ENCODE measurements at places on chromosomes 2 and 18.
A peak's percentile ranks its signal among the peaks of the same experiment; 100 is the strongest.

GRCh38 chr18:32326450-32327308 is 136.8 kb downstream of the MEP1B start:
- DNase-seq, result no peak

DNA sequence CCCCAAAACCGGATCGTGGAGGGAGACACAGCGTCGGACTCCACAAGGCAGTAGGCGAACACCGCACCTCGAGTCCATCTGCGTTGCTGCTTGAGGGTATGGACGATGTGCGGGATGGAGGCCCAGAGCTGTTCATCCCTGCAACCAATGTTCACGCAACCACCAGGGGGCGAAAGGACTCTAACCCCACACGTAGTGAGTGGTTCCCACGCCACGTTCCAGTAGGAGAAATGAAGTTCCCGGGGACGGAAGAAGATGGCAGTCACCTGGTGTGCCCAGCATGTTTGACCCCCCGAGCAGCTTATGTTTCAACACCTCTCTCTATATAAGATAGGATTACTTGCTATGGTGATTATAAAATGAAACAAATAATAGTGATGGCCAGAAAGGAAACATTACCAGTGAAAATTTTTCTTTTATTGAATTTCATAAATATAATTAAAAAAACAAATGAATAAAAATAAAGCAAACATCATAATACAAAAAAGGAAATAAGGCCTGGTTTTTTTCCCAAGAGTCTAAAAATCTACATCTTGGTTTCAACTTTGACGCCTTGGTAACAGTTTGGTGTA is 184.3 kb downstream of the SH3BP4 start:
- peak; percentile 71 for DNase-seq

DNA sequence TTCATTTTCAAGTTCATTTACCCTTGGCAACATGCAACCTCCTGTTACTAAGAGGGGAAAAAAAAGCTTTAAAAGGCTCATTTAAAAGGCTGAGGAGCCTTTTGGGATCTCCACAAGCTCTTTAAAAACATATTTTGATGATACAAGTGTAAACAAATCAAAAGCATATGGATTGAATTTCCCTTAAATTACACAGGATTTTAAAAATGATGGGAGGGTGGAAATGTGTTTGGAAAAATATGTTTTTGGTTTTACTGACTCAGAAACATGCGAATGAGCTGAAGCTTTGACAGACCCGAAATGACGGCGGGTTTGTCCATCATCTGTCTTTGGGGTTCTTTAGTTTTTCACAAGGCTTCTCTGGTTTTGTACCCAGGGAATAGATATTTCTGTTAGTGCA is 180.6 kb upstream of the CCDC68 start:
- DNase-seq, result no peak

DNA sequence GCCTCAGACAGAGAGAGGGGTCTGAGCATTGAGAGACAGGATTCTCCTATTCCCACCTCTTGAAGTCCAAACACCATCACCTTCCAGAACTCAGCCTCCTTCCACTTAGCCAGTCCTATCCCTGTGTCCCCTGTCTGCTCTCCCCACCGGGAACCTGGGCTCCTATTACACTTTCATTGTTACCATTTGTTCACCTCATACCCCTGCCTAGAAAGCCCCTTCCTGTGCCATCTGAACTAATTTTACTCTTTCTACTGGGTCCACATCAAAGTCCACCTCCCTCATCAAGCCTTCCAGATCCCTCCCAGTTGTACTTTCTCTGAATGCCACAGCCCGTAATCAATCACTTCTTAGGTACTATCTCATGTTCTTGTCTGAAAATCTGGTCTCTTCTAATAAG is 220.6 kb downstream of the ZBTB7C start:
- no peak for DNase-seq

DNA sequence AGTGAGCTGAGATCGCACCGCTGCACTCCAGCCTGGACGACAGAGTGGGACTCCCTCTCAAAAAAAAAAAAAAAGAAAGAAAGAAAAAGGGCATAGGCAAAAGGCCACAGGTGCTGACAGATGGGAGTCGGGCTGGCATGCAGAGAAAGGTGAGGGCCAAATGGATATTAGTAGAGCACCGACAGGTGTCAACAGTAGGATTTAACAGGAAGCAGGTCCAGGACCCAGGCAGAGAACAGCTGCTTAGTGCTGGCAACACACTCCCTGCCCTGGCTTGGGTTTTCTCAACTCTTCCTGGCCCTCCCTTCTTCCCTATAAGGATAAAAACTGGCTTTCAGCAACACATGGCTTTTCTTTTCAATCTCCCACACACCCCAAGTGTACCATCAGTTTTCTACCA is 84.9 kb downstream of the MRO start:
- no peak for DNase-seq

DNA sequence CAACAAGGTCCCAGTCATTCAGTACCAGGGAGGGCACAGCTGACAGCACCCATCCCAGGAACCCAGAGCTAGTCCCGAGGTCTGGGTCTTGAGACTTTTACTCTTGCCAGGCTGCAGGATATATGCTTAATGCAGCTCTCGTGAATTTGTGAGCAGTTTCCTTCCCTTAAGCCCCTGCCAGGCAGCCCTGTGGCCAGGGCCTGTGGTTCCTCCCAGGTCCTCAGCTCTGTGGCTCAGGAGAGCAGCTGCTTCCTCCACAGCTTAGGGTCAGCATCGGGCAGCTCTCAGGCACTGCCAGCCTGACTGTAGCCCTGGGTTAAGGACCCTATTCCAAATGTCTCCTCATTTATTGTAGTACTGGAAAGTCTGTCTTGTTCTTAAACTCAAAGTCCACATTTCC is 1384.8 kb downstream of the RPIA start:
- DNase-seq, result no peak

GRCh38 chr18:44997174-44997573 is 316.5 kb downstream of the SETBP1 start:
- no peak for DNase-seq

- no peak for DNase-seq
Observed at GRCh38 chr18:33873112-33873511, 295.1 kb downstream of the ASXL3 start.

- no peak for DNase-seq
Observed at GRCh38 chr2:67651565-67651964, 254.4 kb downstream of the ETAA1 start.

- peak; percentile 63 for DNase-seq
Observed at GRCh38 chr2:184599054-184599871, 934 bp downstream of the ZNF804A start.

DNA sequence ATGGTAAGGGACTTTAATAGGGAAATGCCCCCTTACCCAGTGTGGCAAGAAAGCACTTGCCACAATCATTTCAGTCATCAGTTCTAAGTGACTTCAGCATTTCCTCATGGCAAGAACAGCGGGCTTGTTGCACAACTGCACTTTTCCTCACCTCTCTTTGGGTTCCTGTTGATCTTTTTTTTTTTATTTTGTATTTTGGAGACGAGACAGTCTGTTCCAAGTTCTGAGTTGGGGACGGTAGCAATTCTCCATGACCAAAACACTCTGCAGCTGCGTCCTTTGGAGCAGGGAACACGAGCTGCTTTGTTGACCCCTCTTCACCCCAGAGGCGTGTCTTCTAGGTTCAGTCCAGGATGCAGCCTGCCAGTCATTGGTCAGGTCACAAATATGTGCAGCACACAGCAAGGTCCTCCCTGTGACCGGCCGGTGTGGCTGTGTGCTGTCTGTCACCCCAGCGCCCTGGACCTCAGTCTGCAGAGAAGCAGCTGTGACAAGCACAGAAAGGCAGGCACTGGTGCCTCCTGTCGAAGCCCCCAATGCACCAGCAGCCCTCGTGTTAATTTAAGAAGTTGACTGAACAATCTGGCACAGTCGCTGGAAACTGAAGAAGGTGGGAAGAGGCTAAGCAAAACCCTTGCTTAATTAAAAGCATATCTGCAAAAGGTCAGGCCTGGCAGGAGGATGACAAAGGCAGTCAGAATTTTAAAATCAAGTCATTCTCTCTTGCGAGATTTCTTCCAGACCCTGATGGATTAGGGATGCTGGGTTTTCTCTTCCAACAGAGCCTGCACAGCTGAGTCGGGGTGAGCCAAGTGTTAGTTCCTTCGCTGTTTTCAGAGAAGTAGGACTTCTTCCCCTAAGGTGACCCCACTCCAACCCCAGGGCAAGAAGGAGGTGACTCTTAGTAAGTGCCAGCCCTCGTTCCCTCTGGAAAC is 96.7 kb upstream of the COPS8 start:
- DNase-seq, result peak; percentile 57

DNA sequence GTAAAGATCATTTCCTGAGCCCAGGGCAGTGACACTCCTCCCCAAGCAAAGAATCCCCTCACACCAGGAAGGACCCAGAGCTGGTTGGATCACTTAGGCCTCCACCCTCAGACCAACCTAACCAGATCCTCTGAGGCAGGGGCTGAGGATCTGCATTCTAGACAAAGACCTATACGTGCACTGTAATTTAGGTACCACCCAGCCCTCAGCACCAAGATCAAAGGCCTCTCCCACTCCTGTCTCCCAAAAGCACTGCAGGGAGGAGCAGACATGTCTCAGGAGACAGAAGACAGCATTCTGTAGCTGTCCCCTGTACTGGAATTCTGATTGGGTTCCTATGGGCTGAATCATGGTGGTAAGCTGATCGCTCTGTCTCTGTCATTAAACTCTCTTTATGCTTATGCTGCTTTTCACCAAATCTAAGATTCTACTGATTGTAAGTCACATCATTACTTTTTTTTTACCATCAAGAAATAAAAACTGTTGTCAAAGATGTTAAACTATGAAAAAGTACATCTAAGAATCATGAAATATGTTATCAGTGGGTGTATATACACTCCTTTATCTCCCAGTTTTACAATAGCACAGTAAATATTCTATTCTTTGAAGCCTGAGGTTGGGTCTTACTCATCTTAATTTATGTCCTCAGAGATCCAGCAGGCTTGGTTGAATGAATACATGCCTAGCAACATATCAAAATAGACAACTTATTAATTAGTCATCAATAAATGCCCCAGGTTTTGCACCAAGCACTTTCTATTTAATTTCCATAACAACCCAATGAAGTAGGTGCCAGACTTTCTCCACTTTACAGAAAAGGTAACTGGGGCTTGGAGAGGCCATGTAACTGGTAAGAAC is 28.3 kb downstream of the MCFD2 start:
- DNase-seq, result no peak

DNA sequence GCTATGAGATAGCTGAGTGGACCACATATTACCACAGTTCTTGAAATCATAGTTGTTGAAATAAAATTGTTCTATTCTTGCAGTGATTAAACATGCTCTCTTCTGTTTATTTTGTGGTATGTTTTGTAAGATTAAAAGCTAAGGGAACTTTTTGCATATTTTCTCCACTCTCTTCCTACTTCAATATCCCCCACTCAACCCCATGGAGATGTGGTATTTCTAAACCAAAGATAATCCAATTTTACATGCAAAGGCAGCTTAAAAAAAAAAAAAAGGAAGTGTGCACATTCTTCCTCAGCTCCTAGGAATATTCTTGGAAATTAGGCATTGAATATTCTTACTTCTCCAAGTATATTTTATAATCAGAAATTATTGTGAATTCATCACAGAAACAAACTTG is 15.0 kb upstream of the PAX3 start:
- DNase-seq, result no peak

DNA sequence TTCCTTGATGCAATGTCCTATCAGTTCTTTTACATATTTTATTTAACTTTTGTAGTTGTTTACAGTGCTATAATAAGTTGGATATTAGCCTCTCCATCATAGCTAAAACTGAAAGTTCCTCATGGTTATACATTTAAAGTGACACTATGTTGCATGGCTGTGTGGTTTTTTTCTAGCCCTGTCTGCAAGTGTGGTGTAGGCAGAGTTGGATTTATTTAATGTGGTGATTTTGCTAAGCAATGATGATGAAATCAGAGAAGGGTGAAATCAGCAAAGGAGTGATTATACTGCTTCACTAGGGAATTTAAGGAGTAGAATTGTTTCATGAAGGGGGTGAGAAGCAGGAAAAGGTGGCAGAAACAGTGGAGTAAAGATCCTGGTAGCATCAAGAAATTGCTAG is 18.3 kb upstream of the ENOSF1 start:
- no peak for DNase-seq

DNA sequence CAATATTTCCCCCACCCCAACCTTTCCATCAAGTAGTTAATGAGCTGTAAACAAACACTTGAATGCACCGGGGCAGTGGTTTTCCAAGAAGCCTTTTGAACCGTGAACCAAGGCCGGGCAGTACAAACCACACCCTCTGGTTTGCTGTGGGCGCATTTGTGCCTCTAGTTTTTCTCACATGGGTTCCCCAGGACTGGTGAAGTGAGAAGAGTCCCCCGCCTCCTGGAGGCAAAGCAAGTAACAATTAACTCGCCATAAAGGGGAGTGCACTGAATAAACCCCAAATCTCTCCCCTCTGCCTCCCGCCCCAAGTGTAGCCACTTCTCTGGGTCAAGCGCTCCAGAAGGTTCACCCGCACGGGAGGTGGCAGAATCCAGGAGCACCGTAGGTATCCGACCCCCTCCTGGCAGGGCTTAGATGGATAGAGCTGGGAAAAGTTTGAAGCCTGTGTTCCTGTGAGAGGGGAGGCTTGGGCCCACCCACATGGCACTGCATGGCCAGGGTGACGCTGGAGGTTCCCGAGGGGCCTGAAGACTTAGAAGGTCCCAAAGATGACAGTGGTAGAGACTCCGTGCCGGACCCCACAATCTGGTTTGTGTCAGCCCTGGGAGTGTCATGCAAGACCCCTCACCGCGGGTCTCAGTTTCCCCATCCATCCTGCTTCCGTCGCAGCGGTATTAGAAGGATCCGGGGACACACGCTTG is 182.2 kb downstream of the SMAD2 start:
- no peak for DNase-seq

GRCh38 chr2:128452024-128452411 is 133.3 kb upstream of the HS6ST1 start:
- no peak for DNase-seq

- DNase-seq, result no peak
Observed at GRCh38 chr2:226466124-226466523, 333.5 kb downstream of the IRS1 start.

DNA sequence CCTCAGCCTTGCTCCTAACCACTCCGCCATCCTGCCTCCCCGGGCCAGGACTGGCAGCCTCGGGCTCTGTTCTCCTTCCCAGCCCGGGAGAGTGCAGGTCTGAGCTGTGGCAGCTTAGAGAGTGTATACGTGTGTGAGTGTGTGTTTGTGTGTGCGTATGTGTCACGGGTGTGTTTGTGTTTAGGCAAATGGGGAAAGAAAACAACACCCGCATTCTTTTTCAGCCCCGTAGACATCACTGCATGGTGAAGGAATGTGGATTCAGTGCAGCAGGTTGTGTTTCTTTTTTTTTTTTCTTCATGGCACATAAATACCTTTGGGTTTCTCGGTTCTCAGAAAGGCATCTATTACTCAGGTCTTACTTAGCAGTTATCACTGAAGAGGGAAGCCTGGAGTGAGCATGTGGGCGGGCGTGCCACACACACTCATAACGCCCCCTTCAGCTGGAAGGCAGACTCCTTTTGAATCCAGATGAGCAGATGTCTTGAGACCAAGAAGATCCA is 44.2 kb downstream of the GLI2 start:
- no peak for DNase-seq

Data from suppressor macrophage treated with lipopolysaccharide for 4 hours (primary cell).